ENCODE measurements at places on chromosomes 16 and 17.

GRCh38 chr16:23754594-23755483 is at the start of gene CHP2:
TSS of gene CHP2 (plus strand) at chr16:23755026. CDS start at chr16:23755050, 24 bp downstream.
- DNase-seq = no peak

- DNase-seq = no peak
Measured at GRCh38 chr16:68283346-68283745, 19.0 kb downstream of the SLC7A6 start.

DNA sequence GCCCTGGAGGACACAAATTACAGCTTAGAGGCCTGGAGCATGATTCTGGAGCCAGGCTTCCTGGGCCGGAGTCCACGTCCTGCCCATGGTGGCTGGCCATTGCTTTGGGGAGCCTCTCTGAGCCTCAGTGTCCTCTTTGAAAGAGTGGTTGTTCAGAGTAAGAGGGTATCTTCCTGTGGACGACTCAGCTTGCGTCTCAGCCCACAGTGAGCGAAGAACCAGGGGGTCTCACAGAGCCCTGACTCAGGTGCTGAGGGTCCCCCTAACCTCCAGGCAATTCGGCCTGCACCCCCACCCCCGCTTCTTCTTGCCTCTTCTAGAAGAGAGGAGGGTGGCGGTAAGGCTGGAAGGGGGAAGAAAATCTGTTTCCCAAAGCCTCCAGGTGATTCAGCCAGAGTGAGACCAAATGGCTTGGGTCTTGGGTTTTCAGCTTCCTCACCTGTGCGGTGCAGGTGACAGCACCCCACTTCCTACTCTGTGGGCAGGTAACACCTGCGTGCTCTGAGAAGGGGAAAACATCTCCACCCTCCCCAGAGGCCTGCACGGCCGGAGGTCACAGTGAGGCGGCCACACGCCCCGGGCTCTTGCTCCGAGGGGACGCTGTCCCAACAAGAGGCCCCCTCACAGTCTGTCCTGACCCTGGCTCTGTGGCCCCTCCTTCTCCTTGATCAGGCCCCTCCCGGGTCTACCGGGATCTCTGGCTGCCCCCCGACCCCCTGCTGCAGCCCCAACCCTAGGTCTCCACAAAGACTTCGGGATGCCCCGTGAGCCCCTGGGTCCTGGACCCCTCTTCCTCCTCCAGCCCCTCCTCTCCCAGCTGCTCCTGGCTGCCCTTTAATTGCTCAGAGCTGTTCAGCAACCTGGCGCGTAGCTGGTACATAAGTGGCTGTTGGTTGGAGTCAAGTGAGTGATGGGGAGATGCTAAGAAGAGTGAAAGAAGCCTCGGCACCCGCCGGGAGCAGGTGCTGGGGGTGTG is 119.2 kb downstream of the METRNL start:
- no peak for DNase-seq

GRCh38 chr17:28482551-28483199 is 9.2 kb downstream of the SLC13A2 start:
- no peak for DNase-seq

DNA sequence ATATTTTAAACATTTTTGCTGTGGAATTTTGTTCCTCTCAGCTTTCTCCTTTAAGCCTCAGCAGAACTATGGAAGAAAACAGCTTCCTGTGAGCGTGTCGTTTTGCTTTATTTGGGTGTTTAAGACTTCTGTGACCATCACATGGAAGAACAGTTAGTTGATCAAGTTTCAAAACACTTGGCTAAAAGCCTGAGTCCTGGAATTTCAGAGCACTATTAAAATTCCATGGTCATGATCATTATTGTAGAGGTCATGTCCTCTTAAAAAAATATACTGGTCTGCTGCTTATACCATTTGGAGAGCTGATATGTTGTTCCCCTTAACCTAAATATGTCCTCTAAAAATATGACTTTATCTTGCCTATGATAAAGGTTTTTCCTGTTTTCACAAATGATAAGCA is 12.6 kb upstream of the CDR2 start:
- no peak for DNase-seq

- DNase-seq = no peak
Measured at GRCh38 chr17:68347380-68347779, 56.1 kb downstream of the ARSG start.

GRCh38 chr17:48483471-48484131 is 47.2 kb downstream of the HOXB1 start:
- DNase-seq = peak; percentile 3

GRCh38 chr17:82889496-82890338 is 49.9 kb upstream of the ZNF750 start:
- DNase-seq = no peak

- no peak for DNase-seq
Measured at GRCh38 chr16:29694384-29695195, 15.6 kb downstream of the QPRT start.

DNA sequence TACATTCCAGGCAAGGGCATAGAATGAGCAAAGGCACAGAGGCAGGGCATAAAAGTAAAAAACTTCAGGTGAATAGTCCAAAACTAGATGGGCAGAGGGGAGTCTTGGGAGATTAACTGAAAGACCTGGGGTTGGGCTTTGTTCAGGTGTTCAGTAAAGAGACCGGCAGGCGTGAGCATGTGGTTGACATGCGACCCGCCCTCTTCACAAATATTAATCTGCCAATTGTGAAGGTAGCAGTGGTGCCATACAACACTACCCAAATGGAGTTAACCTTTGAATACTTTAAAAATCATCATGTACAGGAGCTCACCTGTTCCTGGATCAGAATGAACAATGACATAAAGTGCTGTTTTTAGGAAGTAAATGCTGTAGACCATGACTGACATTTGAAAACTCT is 225.5 kb downstream of the LGALS9B start:
- DNase-seq = no peak

DNA sequence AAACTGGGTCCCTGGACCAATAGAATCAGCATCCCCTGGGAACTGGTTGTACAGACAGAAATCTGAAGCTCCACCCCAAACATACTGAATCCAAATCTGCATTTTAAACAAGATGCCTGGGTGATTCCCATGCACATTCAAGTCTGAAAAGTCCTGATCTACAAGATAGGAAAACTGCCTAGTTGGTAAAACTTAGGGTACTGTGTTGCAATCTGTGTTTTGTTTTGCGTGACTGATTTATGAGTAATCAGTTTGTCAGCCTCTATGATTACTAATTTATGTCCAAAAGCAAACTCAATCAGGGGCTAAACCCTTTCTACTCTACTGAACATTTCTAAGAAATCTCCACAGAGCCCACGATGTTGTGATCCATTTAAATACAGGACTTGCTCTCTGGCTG is 103.8 kb downstream of the YPEL2 start:
- no peak for DNase-seq

GRCh38 chr17:61404913-61405685 is 5.5 kb downstream of the TBX2 start:
- no peak for DNase-seq

DNA sequence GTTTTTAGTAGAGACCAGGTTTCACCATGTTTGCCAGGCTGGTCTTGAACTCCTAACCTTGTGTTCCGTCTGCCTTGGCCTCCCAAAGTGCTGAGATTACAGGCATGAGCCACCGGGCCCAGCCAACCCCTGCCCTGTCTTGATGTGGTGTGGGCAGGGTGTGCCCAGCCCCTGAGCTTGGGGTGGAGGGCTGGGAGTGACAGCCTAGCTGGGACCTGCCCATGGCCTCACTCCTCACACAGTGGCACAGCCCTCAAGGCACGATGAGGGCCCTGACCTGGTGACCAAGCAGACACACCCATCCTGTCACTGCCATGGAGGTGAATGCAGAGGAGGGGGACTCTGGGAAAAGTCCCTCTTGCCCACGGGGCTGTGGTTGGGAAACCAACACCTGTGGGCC is 3.0 kb downstream of the IL32 start:
- DNase-seq = no peak

- no peak for DNase-seq
Measured at GRCh38 chr16:4936181-4936990, 562 bp downstream of the PPL start.

DNA sequence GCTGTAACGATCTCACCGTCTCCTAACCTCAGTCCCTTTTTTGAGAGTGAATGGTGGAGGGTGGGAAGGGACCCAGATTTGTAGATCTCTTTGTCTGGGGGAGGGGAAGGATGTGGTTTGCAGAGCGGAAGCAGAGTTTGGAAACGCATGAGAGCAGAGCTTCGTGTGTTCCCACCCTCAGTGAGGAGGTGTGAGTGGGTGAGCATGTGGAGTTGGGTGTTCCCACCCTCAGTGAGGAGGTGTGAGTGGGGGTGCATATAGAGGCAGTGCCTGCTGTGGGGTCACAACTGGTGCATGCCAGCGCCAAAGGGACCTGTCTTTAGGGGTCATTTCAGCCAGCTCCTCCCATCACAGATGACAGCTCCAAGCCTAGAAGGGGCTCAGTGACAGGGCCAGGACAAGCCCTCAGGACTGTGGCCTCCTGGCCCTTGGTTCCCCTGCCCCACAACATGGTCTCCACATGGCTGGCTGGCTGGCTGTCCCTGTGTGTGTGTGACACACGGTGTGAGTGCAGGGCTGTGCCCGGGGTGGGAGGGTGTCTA is 1.8 kb upstream of the CISD3 start:
- DNase-seq = peak; percentile 79

DNA sequence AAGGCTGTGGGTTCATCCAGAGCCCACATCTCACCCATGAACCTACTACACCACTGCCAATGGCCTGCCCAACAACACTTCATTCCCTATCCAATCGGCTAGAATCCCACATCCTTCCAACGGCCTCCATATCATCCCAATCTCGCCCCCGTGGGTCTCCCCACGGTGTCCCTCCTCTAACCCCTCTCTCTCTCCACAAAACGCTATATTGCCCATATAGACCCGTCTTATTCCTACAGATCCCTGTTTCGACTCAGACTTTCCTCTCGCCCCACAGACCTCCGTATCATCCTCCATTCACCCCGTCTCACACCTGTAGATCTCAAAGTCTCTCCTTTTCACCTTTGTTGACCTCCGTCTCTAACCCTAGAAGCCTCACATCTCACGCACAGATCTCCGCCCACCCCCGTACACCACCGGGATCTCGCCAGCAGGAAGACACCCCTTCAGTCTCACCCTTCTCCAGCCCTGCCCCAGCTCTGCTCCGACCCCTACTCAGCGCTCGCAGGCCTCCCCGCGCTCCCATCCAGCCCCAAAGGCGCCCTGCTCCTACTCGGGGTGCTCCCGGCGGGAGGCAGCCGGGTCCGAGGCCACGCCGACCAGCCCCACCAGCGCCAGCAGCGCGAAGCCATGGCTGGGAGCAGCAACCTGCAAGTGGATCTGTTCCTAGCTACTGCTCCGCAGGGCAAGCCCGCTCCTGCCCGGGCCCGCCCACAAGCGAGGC is at the start of gene FDXR:
Gene FDXR (minus strand): TSS at position 682 of the 724 bp plus-strand sequence. CDS start 50 bp downstream, at position 632.
- DNase-seq = no peak

GRCh38 chr16:51163894-51164566 is 13.0 kb upstream of the SALL1 start:
- DNase-seq = no peak

GRCh38 chr17:48819466-48819865 is 2.4 kb upstream of the TTLL6 start:
- no peak for DNase-seq

DNA sequence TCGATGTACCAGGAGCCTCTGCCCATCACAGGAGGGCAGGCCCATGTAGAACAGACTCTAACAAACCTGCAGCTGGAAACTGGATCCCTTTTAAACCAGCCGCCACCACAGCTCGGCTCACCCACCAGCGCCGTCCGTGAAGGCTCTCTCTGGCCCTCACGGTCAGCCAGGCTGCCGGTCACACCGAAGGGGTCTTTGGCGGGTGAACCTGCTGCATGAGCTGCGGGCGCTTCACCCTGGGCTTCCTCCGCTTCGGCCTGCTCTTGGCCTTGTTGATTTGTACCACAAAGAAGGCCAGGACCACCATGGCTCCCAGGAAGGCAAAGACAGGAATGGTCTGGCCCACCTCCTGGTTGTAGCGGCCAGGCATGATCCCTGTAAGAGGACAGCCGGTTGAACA is 11.7 kb upstream of the SLC38A8 start:
- DNase-seq = no peak

- no peak for DNase-seq
Measured at GRCh38 chr17:67578142-67578457, 139.6 kb upstream of the NOL11 start.

DNA sequence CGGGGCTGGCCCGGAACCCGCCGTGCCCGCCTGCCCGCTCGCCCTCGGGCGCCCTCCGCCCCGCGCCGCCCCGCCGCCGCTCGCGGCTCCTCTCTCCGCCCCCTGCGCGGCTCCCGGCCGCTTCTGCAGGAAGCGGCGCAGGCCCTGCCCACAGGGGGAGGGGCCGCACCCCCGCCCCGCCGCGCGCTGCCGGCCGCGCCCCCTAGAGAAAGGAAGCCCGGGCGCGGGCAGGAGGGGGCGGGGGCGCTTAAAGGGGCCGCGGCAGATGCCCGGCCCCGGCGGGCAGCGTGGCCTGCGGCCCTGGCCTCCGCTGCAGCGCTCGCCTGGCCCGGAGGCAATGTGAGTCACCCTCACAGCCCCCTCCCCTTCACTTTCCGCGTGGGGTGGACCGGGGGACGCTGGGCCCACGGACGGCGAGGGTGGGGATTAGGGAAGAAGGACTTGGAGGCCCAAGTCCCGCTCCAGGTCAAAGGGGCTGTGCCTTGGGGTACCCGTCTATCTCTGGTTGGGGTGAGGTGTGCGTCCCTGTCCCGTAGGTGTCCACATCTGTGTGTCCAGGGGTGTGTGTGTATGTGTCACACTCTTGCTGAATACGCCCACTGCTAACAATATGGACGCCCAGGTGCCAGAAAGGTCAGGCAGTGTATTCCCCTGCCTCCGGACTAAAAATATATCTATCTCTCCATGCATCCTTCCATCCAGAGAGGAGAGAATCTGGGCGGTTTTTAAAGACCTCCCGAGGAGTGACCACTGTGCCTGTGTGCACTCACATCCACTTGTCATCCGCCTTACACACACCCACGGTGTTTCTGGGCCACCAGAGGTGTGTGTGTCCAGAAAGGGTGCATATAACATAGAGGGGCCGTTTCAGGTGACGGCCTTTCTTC is at the start of gene GIT1:
Gene GIT1 (minus strand): TSS at position 125 of the 887 bp plus-strand sequence. CDS start 270 bp downstream, outside the sequence.
- DNase-seq = peak; percentile 84

- no peak for DNase-seq
Measured at GRCh38 chr17:8718001-8718563, 26.6 kb downstream of the CCDC42 start.

DNA sequence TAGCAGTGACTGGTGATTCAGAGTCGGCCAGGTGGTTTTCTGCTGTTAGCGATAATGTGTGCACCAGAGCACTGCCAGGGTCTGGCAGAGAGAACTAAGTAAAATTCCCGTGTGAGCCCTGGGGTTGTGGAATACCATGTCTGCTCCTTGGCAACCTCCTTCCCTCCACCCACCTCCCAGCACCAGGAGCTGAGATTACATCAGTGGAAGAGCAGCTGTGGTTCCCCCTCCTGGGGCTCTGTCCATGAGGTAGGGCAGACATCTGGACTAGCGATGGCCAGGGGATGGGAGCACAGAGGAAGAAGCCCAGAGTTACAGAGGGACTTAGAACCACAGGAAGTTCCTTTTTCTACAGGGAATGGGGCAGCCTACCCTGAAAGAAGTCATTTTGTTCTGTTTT is 15.8 kb downstream of the CLEC10A start:
- no peak for DNase-seq

- peak; percentile 52 for DNase-seq
Measured at GRCh38 chr17:35849469-35850348, 19.0 kb downstream of the HEATR9 start.
